ENCODE measurements at places on chromosomes 4 and X. TPM values are rescaled to one million over a fixed set of nuclear protein-coding genes. Genes with fewer than 3 reads are reported as not detected.

GRCh38 chr4:185344743-185345538 is 50.8 kb downstream of the LRP2BP start:
- H3K4me1 ChIP-seq: no peaks in the 10 kb centered on the region
- DNase-seq: no peak
- no peak overlapping the region for H3K4me3 ChIP-seq
- no peak overlapping the region for H3K27ac ChIP-seq

GRCh38 chr4:244471-244870 is 60.8 kb downstream of the ZNF732 start:
- H3K4me3 ChIP-seq: no peak overlapping the region
- no peaks in the 10 kb centered on the region for H3K4me1 ChIP-seq
- DNase-seq: peak; percentile 38
- H3K36me3 ChIP-seq: no peaks in the 10 kb centered on the region
- no peak overlapping the region for H3K27ac ChIP-seq

DNA sequence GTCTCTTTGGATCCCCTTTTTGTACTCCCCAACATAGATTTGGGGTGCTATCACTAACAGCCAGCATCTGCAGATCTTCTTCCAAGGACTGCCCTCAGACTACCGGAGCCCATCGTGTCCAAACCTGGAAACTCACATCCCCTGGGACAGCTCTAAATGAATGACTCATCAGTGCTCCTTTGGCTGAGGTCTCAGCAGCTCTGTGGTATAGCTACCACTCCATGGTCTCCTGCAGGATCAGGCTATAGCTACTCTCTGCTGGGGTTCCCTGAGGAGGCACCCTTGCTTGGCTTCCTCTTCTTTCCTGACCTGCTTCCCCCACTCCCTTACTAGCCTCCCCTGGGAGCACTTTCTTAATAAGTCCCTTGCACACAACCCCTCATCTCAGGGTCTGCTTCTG is 97.5 kb upstream of the PRPS2 start:
- no peak for DNase-seq
- no peak overlapping the region for H3K27ac ChIP-seq
- H3K27me3 ChIP-seq: no peaks in the 10 kb centered on the region
- no peak overlapping the region for H3K4me3 ChIP-seq
- no peaks in the 10 kb centered on the region for H3K4me1 ChIP-seq

DNA sequence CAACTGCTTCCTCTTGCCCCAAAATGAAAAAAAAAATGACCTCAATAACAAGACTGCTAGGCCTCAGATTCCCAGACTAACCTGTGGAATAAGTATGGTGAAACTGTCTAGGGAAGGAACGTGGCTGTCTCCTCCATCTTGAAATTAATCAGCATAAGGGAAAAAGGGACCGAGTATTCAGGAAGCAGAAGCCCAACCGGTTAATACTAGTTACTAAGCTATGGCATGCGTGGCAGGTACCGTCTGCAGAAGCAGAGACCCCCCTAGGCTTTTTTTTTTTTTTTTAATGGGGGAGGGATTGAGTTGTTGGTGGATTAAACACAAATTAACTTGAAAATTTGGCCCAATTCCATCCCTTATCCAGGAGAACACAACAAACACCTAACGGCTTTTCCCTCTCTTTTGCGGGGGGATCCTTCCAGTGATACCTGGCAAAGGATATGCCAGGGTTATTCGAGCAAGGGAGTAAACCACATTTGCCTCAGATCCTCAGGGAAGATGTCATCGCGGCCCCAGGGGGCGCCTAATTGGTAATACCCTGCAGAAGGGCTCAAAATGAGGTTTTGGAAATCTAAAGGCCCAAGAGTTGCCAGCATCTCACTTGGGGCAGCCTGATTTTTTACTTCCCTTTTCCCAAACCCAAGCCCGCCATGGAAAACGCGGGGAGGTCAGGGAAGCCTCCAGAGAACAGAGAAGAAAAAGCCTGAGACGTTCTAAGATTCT is 893 bp downstream of the RLIM start:
- H3K36me3 ChIP-seq: no peaks in the 10 kb centered on the region
- no peaks in the 10 kb centered on the region for H3K4me1 ChIP-seq
- peak overlapping the region; percentile 74 for H3K4me3 ChIP-seq
- peak; percentile 36 for DNase-seq

The IL1RAPL1 gene
- total RNA-seq: 0.33 TPM

The MAGED4 gene
- total RNA-seq: 10.2 TPM

The COL4A5 gene
- 1.3 TPM for total RNA-seq

The COL25A1 gene
- total RNA-seq: 3.1 TPM

The ETDB gene
- total RNA-seq: not detected

All from liver (tissue), 10 donors.